ENCODE measurements at places on chromosomes 7 and 10. TPM values are rescaled to one million over a fixed set of nuclear protein-coding genes. Genes with fewer than 3 reads are reported as not detected.

CALHM1 gene
- polyA plus RNA-seq, result 0.06 TPM

MNX1 gene
- polyA plus RNA-seq, result not detected

SNCG gene
- polyA plus RNA-seq, result 16.2 TPM

A1CF gene
- 6.2 TPM for polyA plus RNA-seq

ITIH2 gene
- polyA plus RNA-seq, result 0.35 TPM

LBX1 gene
- polyA plus RNA-seq, result not detected

UPK3BL2 gene
- polyA plus RNA-seq, result 26.8 TPM

TIMM23 gene
- 66.3 TPM for polyA plus RNA-seq

UNC5B gene
- polyA plus RNA-seq, result 66.9 TPM

SYT15 gene
- 6.1 TPM for polyA plus RNA-seq

INHBA gene
- polyA plus RNA-seq, result 7.0 TPM

AKR1D1 gene
- 0.20 TPM for polyA plus RNA-seq

CADPS2 gene
- 51.0 TPM for polyA plus RNA-seq

NUDT13 gene
- polyA plus RNA-seq, result 10.1 TPM

FAM25A gene
- not detected for polyA plus RNA-seq

FAM221A gene
- polyA plus RNA-seq, result 11.5 TPM

NXPH1 gene
- polyA plus RNA-seq, result not detected

CLDN4 gene
- polyA plus RNA-seq, result 94.5 TPM

C7orf33 gene
- polyA plus RNA-seq, result not detected

ITGA8 gene
- 47.5 TPM for polyA plus RNA-seq

HOGA1 gene
- 33.5 TPM for polyA plus RNA-seq

CACNB2 gene
- polyA plus RNA-seq, result 6.0 TPM

SPRN gene
- 3.4 TPM for polyA plus RNA-seq

All from left renal cortex interstitium (tissue), 4 donors.